SJSA1 (cell line): ENCODE measurements at places on chromosomes 4 and X. TPM values are rescaled to one million over a fixed set of nuclear protein-coding genes. Genes with fewer than 3 reads are reported as not detected.

RPA4 gene
- 0.16 and 0.29 TPM in 2 replicates for total RNA-seq

FAM9C gene
- total RNA-seq: not detected in 2 replicates

CXorf49 gene
- not detected in 2 replicates for total RNA-seq

CSN1S1 gene
- not detected in 2 replicates for total RNA-seq

CAPN6 gene
- 0.05 TPM in 1 of 2 replicates, not detected in the other for total RNA-seq

FAM47A gene
- not detected in 2 replicates for total RNA-seq

OTUD6A gene
- total RNA-seq: not detected in 2 replicates

PPEF2 gene
- not detected in 2 replicates for total RNA-seq

HEPH gene
- 5.8 and 9.6 TPM in 2 replicates for total RNA-seq

ARL9 gene
- 2.5 and 3.1 TPM in 2 replicates for total RNA-seq

DNA sequence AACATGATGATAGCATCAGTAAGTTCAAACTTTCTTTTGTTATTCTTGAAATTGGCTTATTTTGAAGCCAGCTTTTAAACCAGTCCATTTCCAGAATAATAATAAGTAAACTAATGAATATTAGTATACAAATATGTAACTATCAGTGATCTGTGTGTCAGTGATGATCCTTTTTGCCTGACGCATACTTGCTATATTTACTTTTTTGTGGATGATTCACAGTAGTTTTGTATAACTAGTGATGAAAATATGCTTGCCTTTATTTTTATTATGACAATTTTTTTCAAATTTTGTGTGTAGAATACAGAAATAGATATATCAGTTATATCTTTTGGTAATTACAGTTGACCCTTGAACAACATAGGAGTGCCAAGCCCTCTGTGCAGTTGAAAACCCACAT is 49.5 kb downstream of the USP53 start:
- no peak for DNase-seq
- H3K4me3 ChIP-seq: no peak overlapping the region
- no peak overlapping the region for H3K27ac ChIP-seq
- H3K36me3 ChIP-seq: peaks cover 18% of the 10 kb centered on the region
- no peaks in the 10 kb centered on the region for H3K4me1 ChIP-seq

DNA sequence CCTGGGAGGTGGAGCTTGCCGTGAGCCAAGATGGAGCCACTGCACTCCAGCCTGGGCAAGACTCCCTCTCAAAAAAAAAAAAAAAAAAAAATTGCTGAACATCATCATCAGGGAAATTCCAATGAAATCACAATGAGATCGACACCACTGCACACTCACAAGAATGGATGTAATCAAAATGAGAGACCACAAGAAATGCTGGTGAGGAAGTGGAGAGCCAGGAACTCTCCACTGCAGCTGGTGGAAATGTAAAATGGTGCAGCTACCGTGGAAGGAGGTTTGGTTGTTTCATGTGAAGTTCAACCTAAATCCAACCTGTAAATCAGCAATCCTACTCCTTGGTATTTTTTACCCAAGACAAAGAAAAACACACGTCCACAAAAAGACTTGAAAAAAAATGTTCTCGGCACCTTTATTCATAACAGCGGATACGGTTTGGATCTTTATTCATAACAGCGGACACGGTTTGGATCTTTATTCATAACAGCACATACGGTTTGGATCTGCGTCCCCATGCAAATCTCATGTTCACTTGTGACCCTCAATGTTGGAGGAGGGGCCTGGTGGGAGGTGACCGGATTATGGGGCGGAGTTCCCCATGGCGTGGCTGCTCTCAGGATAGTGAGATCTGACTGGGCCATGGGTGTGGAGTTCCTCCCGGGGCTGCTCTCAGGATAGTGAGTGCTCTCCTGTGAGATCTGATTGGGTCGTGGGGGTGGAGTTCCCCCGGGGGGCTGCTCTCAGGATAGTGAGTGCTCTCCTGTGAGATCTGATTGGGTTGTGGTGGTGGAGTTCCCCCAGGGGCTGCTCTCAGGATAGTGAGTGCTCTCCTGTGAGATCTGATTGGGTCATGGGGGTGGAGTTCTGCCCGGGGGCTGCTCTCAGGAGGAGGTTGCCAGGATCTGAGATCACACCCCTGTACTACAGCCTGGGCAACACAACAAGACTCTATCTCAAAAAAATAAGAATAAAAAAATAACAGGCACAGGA is 7.7 kb downstream of the GAK start:
- H3K36me3 ChIP-seq: no peaks in the 10 kb centered on the region
- no peak overlapping the region for H3K27ac ChIP-seq
- H3K4me3 ChIP-seq: no peak overlapping the region
- H3K4me1 ChIP-seq: no peaks in the 10 kb centered on the region

- H3K27ac ChIP-seq: no peak overlapping the region
- no peaks in the 10 kb centered on the region for H3K27me3 ChIP-seq
- no peaks in the 10 kb centered on the region for H3K36me3 ChIP-seq
- no peak overlapping the region for H3K4me3 ChIP-seq
- no peak for DNase-seq
Observed at GRCh38 chr4:179867300-179867878, 2375.8 kb upstream of the TENM3 start.

GRCh38 chrX:13515211-13515930 is 54.0 kb upstream of the EGFL6 start:
- no peak overlapping the region for H3K27ac ChIP-seq
- no peak for DNase-seq
- H3K36me3 ChIP-seq: no peaks in the 10 kb centered on the region
- no peaks in the 10 kb centered on the region for H3K4me1 ChIP-seq
- H3K27me3 ChIP-seq: no peaks in the 10 kb centered on the region

DNA sequence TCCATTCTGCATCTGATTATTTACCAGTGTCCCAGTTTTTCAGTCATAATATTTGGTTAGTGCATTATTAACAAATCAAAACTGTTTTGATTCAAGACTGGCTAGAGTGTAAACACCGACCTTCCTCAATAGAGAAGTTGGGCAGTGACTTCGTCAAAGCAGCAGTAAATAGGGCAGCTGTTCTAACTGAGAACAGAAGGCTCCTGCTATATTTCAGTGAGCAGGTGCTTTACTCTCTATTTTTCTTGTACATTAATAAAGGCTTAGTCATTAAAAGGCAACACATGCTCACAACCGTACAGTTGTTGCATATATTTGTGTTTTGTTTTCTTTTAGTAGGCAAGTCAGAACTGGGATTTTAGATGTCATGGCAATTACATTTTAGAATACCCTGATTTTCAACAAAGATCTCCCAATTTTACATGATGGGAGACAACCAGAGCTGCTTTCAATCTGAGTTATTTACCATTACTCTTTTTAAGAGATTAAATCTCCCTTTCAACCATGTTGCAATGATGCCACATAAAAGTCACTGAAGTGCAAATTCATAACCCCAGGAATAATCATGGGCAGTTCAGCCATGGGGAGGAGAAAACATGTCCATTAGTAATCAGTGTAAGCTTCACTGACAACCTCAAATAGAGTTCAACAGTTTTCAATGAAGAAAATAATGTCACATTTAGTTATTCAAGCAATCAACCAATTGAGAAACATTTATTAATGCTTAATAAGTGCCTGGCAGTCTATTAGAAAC is 233.3 kb downstream of the NDST4 start:
- H3K4me1 ChIP-seq: no peaks in the 10 kb centered on the region
- DNase-seq: no peak
- no peaks in the 10 kb centered on the region for H3K27me3 ChIP-seq
- H3K4me3 ChIP-seq: no peak overlapping the region

DNA sequence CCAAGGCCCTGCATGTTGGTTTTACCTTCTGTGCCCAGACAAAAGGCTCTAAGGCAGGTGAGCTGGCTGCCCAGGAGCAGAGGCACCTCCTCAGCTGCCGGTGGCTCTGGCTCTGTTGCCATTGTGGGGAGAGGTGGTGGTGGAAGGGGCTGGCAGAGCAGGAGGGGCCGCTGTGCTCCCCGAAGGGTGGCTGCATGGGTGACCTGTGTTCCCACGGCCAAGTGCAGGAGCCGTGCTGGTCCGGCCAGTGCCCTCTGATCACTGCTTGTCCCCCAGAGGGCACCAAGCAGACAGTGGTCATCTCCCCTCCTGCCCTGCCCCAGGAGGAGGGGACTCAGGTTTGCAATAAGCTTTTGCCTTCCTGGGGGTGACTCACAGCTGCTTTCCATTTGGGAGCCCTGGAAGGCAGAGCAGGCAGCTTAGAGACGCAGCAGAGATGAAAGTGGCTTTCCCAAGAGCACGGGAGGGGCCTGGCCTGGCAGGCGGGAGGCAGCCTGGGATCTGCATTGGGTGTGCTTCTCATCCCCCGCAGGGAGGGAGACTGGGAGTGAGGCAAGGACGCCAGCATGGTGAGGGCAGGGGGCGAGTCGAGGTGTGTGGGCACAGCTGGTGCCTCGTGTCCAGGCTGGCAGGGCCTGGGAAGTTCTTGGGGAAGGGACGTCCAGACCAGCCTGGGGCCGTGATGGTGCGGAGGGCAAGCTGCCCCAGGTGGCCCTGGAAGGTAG is 28.7 kb downstream of the DOK7 start:
- no peaks in the 10 kb centered on the region for H3K36me3 ChIP-seq
- H3K27ac ChIP-seq: no peak overlapping the region
- H3K27me3 ChIP-seq: no peaks in the 10 kb centered on the region
- no peak overlapping the region for H3K4me3 ChIP-seq
- H3K4me1 ChIP-seq: no peaks in the 10 kb centered on the region
- no peak for DNase-seq

DNA sequence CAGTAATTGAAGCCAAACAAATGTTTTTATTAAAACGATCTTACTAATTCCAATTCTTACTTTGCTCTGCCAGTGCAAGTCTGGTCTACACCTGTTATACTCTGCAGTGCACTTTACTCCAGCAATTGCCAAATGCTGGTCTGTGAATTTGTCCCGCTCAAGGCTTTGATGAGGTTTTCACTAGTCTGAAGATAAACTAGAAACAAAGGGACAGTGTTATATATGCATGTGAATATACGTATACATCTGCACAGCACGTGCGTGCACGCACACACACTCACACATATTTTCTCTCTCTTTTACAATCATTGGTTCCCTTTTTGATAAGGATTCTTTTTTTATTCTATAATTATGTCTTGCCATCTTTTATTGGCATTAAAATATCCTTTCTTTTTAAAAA is 88.5 kb upstream of the LCORL start:
- no peak overlapping the region for H3K4me3 ChIP-seq
- H3K27ac ChIP-seq: no peak overlapping the region
- H3K27me3 ChIP-seq: no peaks in the 10 kb centered on the region
- H3K4me1 ChIP-seq: no peaks in the 10 kb centered on the region

GRCh38 chr4:172048666-172049065 is 235.5 kb downstream of the GALNTL6 start:
- no peak for DNase-seq
- H3K27me3 ChIP-seq: no peaks in the 10 kb centered on the region
- H3K4me1 ChIP-seq: no peaks in the 10 kb centered on the region
- no peak overlapping the region for H3K4me3 ChIP-seq

DNA sequence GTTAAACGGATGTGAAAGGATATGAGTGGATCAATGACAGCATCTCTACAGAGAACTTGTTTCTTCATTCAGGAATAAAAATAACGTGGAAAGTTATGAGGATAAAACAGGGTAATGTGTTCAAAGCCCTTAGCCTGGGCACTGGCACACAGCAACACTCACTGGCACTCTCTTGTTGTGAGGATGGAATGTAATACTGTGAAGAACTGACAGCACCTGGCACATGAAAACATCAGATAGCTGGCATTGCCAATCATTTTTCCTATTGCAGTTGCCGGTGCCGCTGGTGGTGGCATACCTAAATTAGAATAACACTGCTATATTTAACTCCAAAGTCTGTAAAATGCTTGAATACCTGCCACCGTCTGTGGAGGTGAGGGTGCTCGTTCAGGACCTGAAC is 1061.2 kb downstream of the DMD start:
- H3K4me3 ChIP-seq: no peak overlapping the region
- no peak overlapping the region for H3K27ac ChIP-seq

DNA sequence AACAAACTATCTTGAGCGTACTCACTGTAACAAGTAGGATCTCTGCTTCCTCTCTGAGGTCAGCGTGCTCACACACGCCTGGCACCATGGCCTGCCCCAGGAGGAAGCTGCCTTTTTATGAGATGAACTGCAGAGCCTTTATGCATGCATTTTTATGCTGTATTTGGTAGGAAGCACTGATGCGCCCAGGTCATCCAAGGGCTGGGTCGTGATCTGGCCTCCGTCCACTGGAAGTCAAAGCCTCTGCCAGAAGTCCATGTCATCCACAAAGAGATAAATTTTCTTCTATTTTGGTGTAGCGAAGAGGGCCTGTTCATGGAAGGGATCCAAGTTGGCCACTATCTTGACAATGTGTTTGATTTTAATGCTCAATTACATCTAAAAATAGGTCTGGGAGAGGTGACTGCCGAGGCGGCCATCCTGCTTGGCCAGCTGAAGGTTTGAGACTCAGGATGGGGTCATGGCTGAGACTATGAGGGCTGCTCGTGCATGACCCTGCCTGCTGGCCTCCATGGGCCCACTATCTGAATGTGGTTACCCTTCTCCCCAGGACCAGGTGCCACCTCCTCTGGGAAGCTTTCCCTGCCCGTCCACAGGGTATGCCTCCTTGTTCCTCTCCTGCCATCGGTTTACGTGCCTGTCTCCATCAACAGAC is 50.3 kb downstream of the HTRA3 start:
- H3K36me3 ChIP-seq: no peaks in the 10 kb centered on the region
- H3K27me3 ChIP-seq: no peaks in the 10 kb centered on the region
- H3K4me1 ChIP-seq: peaks cover 9% of the 10 kb centered on the region
- peak; percentile 2 for DNase-seq

GRCh38 chr4:139985401-139985800 is 168.6 kb downstream of the MAML3 start:
- H3K36me3 ChIP-seq: no peaks in the 10 kb centered on the region
- no peaks in the 10 kb centered on the region for H3K27me3 ChIP-seq
- no peak overlapping the region for H3K4me3 ChIP-seq
- H3K27ac ChIP-seq: no peak overlapping the region
- no peak for DNase-seq
- peaks cover 25% of the 10 kb centered on the region for H3K4me1 ChIP-seq

GRCh38 chr4:184899261-184900134 is 73.7 kb upstream of the ACSL1 start:
- no peaks in the 10 kb centered on the region for H3K27me3 ChIP-seq
- H3K36me3 ChIP-seq: no peaks in the 10 kb centered on the region

DNA sequence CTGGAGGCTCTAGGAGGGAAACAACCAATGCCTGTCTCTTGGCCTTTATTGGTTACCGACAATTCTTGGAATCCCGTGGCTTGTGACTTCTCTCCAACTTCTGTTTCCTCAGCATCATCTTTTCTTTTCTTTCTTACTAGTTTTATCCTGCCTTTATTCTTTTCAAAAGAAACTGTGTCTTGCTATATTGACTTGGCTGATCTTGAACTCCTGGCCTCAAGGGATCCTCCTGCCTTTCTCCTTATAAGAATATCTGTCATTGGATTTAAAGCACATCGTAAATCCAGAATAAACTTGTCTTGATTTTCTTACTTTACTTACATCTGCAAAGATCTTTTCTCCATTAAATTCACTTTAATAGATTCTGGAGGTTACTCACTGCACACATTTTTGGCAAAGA is 49.9 kb upstream of the UGT2B10 start:
- H3K4me1 ChIP-seq: no peaks in the 10 kb centered on the region
- H3K36me3 ChIP-seq: no peaks in the 10 kb centered on the region
- DNase-seq: no peak
- no peak overlapping the region for H3K4me3 ChIP-seq
- no peak overlapping the region for H3K27ac ChIP-seq

DNA sequence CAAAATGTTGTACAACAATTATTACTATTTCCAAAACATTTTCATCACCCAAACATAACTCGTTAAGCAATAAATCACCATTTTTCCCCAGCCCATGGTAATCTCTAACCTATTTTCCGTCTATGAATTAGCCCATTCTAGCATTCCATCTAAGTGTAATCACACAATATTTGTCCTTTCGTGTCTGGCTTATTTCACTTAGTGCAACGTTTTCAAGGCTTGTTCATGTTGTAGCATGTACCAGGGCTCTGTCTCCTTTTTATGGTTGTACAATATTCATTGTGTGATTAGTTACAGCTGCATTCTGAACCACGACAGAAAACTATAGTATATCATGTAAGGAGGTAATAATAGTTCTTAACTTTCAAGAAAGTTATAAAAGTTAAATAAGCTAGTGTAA is 656.0 kb upstream of the HS3ST1 start:
- no peak overlapping the region for H3K27ac ChIP-seq
- no peaks in the 10 kb centered on the region for H3K27me3 ChIP-seq
- H3K4me3 ChIP-seq: no peak overlapping the region
